ENCODE measurements at places on chromosomes 5 and 9.
A peak's percentile ranks its signal among the peaks of the same experiment; 100 is the strongest.

GRCh38 chr9:127921557-127922120, 4.8 kb upstream of the ST6GALNAC4 start:
- peak; percentile 82 for DNase-seq

DNA sequence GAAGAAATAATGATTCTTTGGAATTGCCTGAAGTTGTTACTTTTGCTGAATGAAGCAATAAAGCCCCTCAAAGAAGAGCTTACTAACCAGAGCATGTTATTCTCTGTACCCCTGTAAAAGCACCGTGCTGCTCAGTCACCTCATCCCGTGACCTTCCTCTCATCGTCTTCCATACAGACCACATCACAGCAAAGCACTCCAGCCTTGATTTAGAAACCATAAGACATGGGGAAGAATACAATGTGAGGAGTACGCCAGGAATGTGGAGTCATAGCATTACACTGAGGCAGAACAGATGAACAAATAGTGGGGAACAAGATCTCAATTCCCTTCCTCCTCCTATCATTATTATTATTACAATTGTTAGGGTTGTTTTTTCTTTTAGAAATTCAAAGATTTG, 49.1 kb downstream of the ERAP1 start:
- no peak for DNase-seq

DNA sequence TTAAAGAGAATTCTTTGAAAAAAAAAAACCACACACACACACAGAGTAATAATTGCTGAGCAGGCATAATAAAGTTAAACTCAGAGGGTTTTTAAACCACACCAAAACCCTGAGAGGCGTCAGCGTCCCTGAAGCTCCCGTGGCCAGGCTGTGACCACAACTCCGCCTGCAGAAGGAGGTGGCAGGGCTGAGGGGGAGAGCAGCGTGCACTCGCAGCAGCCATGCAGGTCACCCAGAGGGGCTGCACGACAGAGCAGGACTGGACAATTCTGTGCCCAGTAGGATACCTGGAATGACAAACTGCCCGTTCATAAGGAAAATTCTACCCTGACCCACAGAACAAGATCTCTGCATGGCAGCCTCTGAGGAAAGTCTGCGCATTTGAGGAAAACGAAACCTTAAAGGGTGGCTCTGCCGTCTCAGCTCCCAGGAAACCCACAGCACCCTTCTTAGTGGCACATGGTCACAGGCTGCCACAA, 44.0 kb downstream of the ROR2 start:
- peak; percentile 36 for DNase-seq

GRCh38 chr5:96408841-96409538, 24.1 kb downstream of the PCSK1 start:
- no peak for DNase-seq

DNA sequence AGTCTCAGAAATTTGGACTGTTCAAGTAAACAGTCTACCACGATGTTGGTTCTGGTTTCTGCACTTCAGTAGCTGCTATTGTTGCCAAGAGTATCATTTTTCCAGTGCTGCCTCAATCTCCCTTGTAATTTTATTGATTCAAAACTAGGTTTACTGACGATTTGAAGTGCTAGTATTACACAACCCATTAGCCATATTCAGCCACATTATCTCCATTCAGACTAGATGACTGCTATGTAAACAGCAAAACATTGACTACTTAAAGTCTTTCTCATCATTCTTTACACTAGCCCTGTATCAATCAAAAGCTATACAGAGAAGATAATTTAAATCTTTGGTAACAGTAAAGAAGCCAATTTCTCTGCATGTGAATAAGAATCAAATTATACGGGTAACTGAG, 102.0 kb upstream of the TSLP start:
- DNase-seq = no peak

- DNase-seq = no peak
These were observed 198.1 kb downstream of the DAB2IP start for GRCh38 chr9:121849554-121849953.

DNA sequence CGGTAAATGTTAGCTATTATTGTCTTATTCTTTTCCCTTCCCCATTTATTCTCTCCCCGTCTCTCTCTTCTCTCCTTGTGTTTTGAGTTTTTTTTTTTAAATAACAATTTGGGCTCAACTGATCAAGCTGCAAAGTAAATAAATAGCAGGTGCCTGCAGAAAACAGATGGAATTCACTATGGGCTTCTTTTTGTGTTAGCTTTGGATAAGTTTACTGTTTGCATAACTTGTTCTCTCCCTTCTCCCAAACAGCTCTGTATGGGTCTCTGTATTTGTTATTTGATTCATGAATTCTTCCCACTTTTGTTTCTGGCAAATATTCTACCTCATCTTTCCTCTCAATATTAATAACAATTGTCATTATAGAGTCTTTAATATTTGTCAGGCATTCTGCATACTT, 111.8 kb upstream of the ASTN2 start:
- no peak for DNase-seq

DNA sequence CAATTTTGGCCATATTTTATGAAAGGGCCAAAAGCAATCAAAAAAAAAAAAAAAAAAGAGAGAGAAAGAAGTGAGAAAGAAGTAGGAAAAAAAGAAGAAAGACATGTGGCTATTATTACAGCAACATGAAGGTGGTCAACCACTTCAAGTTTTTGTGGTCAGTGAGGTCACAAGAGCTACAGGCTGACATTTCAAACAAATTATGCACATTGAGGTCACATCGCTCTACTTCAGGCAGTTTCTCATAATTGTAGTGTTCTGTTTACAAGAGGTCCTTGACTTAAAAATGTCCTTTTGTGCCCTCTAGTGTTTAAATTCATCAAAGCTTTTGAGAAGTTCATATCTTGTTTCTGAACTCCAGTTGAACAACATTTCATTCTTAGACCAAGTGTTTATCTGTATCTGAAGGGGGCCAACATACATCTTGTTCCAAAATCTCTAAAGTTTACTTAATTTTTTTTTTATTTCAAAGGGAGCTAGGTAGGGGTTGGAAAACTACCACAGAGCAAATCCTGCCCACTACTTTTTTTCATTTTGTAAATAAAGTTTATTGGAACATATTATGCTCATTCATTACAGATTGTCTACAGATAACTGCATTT, 513.1 kb downstream of the PDE4D start:
- no peak for DNase-seq

- DNase-seq = no peak
These were observed 174.7 kb upstream of the NFIB start for GRCh38 chr9:14488421-14489190.

DNA sequence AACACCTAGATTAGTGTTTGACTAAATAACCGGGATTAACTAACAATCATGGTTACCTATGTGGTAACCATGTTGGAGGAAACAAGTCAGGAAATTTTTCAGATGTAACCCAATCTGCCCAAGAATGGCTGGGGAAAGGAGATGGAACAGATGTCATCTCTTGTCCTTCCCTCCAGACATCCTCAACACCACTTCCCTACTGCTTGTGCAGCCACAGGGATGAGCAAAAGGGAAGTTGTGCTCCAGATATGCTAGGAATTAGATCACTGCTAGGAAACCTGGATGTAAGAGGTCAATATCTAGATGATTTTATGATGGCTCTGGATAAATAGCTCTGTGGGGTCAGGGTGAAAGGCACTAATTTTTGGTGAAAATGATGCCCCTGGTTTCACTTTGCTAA, 61.3 kb upstream of the ELL2 start:
- no peak for DNase-seq

GRCh38 chr5:25006734-25007133, 362.0 kb upstream of the CDH10 start:
- DNase-seq = no peak

GRCh38 chr9:80839821-80840675, 849.3 kb downstream of the TLE1 start:
- DNase-seq = no peak

DNA sequence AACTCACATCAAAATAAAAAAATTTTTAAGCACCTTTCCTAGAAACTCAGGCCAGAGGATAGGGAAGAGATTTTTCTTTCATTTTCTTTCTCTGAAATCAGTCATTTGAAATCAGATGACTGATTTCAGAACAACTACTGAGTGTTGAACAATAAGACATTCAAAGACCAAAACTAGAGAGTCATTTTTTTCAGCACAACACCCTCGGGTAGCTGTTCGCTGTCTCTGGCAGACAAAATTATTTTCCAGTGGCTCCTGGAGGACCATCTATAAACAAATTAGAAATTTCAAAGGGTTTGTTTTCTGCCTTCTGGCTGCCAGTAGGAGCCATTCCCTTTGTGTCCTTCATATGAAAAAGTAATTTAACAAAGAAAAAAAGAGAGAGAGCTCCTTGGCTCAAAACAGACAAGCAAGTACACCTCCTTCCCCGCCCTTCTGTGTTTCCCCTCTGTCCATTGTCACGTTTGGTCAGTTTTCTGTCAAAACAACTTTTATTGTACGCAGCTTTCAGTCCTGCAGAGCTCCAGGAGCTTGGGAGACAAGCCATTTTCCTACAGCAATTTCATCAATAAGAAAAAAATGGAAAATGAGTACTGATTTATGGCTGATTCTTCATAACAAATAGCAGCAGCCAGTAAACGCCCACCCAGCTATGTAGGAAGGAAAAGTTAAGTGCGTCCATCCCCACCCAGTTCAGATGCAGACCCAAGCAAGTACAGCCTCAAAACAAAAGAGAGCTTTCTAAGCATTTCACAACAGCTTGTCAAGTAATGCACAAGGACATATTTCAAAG, 405.2 kb downstream of the ZNF608 start:
- no peak for DNase-seq
